ENCODE measurements at places on chromosomes 7 and 10.

GRCh38 chr10:34584164-34584563 is 230.9 kb downstream of the PARD3 start:
- DNase-seq = no peak

GRCh38 chr10:55330486-55330885 is 529.5 kb upstream of the PCDH15 start:
- no peak for DNase-seq

GRCh38 chr7:36487756-36488336 is 98.2 kb downstream of the ANLN start:
- DNase-seq = no peak

DNA sequence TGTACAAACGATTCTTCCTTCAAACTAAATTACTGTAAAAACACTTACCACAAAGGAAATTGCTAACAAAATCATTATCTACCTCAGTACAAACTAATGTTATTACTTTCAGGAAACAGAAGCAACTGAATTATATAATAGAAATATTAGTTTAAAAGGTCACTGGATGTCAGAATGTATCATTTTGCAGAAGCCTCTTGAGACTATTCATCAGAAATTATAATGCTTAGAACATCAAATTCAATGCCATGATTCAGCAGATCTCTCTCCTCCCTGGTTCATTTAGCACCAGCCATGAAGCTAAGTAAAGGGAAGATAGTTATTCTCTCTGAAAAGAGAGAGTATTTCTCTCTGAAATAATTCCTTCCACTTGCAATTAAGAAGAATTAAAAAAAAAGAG is 223.3 kb downstream of the IMMP2L start:
- DNase-seq = no peak

DNA sequence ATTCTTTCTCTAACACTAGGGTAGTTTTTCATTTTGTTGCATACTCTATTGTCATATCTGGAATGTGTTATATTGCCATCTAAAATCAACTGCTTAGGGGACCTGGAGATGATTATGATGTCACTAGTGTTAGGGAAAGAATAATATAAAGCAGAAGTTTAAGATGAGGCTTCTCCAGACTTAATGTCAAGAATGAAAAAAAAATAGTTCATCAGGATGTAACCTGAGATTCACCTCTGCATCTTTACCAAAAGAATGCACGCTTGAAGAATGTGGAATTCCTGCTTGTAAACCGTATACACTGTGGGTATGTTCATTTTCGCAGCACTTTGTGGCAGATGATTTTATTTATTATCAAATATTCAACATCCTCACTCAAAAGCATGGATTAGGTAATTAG is 184.6 kb downstream of the ST7 start:
- no peak for DNase-seq
